ENCODE measurements at places on chromosomes 16 and 17. TPM values are rescaled to one million over a fixed set of nuclear protein-coding genes. Genes with fewer than 3 reads are reported as not detected.

SLC47A1 gene
- 1.0 TPM for total RNA-seq

TMIGD1 gene
- total RNA-seq = 107 TPM

KCNJ12 gene
- total RNA-seq = 0.82 TPM

KRTAP4-6 gene
- not detected for total RNA-seq

MSL1 gene
- 77.0 TPM for total RNA-seq

HP gene
- 27.6 TPM for total RNA-seq

DNA sequence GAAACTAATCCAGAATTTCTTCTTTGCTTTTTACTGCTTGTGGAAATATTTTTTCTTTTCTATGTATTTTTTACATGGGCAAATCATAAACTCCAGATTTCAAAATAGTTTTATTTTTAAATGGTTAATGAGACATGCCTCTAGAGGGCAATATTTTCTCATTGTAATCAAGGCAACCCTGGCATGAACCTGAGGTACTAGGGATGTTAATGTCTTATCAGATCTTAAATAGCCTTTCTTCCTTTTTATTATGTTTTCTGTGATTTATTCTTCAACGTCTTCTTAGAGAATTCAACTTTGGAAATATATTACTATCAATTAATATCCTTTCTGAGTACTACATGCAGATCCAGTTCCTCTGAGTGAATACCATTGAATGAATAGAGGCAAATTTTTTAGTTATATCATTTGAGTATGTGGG is 324.7 kb downstream of the BCAS3 start:
- DNase-seq = no peak

GRCh38 chr16:8972843-8973586 is 9.3 kb upstream of the USP7 start:
- no peak for DNase-seq

GRCh38 chr17:40857535-40857934 is 9.5 kb downstream of the KRT12 start:
- no peak for DNase-seq

DNA sequence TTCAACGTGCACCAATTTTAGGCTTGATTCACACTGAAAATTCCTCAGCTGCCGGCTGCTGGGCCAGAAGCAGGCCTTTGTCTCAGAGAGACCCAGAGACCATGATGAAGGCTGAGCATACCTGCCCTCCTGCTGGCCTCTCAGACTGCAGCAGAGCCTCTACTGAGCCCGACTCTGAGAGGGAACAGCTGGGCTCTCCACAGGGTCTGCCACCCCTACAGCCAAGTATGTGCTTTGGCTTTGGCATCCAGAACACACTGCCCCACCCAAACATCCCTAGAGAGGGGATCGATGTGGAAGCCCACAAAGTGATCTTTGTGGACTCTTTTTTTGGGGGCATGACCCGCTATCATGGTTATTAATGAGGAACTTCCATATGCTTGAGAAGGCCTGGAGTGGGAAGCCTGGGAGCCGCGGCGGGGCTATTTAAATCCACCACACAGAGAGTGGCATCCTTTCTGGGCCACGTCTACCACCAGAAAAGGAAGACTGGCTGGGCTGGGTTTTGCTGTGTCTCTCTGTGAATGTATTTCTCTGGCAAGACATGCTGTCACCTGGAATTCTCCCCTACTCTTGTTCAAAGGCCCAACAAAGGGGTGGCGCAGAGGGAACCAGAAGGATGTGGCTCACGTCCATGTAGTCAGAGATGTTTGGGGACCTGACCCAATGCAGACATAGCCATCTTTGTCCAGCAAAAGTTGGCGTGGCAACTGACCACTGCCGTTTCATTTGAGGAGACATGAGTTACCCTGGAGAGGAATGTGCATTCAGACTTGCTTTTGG is 69.3 kb downstream of the GNAO1 start:
- DNase-seq = no peak

DNA sequence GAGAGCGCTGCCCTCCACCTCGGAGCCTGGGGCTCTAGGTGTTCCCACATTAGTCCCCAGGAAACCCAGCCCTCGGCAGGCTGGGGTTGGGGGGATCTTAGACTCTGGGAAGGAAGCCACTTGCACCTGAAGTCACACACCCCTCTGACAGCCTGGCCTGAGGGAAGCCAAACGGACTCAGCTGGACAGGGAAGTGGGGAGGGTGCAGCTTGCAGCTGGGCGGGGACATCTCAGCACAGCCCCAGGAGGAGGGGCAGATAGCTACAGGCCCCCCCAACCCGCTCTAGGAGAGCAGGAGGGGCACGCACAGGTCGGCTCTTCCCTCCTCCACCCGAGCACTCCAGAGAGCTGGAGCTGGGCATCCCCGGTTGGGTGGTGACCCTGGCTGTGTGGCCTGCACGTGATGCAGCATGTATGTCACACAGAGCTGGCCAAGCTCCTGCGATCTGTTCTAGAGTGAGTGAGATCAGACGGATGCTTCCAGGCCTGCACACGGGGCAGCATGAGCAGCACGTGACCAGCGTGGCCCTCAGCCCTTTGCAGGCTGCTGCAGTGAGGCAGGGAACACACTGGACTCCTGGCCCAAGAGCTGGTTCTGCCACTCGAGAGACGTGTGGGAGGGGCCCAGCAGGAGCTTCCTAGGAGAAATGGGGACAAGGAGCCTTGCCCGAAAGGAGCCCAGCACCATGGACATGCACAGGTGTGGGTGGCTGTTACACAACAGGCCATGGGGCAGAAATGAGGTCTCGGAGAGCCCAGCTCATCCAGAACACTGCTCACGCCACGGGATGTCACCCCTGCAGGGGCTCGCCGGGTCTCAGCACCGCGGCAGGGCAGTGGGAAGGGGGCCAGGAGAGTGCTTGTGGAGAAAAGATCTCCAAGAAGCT is 15.4 kb downstream of the KIFC3 start:
- DNase-seq = no peak

DNA sequence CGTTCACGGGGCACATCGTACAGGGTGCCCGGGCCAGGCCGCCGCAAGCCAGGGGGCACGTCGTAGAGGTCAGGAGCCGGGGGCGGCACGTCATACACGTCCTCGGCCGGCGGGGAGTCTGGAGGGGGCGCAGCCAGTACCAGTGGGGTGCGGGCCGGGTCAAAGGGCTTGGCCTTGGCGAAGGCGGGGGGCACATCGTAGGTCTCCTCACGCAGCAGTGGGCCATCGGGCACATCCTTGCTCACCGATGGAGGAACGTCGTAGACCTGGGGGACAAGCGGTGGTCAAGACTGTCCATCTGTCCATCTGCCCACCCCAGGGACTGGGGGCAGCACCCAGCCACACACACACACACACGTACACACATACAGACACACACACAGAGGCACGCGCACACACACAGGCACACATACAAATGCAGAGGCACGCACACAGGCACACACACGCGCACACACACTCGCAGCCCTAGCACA is 15.7 kb downstream of the BCAR1 start:
- DNase-seq = peak; percentile 19

DNA sequence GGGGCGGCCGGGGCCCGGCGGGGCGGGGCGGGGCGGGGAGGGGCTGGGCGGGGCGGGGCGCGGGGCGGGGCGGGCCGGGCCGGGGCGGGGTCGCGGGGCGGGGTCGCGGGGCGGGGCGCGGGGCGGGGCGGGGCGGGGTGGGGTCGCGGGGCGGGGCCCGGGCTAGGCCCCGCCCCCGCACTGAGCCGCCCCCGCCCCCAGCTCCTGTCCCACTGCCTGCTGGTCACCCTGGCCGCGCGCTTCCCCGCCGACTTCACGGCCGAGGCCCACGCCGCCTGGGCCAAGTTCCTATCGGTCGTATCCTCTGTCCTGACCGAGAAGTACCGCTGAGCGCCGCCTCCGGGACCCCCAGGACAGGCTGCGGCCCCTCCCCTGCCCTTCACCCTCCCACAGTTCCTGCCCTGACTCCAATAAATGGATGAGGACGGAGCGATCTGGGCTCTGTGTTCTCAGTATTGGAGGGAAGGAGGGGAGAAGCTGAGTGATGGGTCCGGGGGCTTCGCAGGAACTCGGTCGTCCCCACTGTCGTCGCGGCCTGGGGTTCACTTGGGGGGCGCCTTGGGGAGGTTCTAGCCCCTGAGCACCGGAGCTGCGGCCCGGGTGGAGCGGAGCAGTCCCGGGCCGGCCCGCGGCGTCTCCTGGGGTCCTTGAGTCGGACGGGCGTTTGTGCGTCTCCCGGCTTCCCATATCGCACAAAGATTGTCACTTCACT is 795 bp upstream of the HBM start:
- DNase-seq = no peak

DNA sequence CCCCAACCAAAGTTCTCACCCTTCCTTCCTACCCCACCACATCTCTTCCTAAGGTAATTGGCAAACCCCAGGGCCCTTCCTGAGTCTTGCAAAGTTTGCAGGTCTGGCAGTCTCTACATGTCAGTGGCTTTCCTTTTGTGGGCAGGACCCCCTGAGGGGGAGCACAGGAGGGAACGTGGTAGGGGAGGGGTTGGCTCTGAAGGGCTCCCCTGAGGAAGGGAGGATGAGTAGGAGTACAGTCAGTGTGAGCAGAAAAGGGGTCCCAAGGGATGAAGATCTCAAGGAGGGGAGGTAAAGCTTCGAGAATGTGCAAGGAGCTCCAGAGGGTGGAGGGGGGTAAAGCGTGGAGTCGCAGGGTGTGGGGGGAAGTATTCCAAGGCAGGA is 206.9 kb downstream of the RAB11FIP4 start:
- no peak for DNase-seq

GRCh38 chr16:86965840-86966550 is 351.2 kb downstream of the C16orf95 start:
- DNase-seq = no peak

GRCh38 chr16:50526249-50526648 is 21.9 kb upstream of the NKD1 start:
- no peak for DNase-seq

- no peak for DNase-seq
These were observed 49.6 kb upstream of the SIAH1 start for GRCh38 chr16:48434653-48435317.

DNA sequence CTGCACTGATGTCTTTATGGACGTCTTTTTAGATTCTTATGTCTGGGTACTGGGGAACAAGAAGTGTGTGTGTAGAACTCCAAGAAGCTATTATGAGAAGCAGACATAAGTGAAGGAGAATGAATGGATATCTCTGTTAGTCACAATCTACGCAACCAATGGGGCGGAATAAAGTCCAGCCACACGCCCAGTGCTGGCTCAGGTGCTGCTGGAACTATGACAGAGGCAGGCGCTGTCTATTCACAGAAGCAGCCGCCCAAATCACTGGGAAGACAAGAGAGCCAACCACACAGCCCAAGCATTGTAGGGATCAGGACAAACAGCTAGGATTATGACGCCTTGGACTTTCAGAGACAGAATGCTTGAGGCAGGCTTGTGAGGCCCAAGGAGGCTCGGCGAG is 43.9 kb upstream of the ICAM2 start:
- DNase-seq = peak; percentile 71

GRCh38 chr16:49460786-49461470 is 87.3 kb downstream of the C16orf78 start:
- peak; percentile 12 for DNase-seq

GRCh38 chr17:70901870-70902269 is 732.5 kb downstream of the KCNJ2 start:
- DNase-seq = no peak

DNA sequence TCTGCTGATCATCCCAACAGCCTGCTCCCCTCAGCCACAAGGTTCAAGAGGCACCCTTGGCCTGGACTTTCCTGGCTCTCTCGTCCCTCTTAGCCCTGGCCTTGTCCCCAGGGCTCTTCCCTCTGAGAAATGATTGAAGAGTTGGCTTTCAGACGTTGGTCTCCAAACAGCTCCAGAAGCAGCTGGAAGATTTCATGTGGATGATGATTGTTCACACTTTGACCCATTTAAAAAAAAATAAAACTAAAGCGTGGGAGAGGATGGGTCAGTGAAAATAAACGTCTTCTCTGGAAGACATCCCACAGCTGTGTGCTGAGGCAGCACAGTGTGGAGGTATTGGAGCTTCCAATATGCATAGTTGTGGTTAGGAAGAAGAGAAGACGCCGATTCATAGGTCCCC is 54.7 kb upstream of the CDH11 start:
- DNase-seq = peak; percentile 19

DNA sequence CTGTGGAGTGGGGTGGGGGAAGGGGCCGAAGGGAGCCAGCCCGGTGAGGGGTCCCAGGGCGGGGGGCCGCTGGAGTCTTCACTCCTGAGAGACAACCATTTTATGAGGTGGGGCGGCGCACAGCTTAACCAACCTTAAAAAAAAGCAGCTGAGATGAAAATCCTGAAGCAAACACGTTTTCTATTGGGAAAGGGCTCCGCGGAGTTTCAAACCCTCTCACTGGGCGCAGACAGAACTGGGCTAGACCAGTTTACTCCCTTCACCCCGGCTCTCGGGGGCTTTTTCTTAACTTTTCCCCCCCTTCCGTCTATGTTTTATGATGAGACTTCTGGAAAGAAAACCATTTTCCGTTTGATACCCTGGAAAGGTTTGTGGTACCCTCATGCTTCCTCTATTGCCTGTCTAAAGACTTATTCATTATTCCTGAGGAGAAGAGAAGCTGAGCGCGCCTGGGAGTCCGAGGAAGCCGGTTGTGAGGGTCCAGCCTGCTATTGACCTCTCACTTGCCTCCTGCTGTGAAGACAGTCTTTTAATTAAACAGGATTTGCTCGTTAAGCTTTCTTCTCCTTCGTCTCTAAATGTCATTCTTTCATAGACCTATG is 482 bp upstream of the SSH2 start:
- DNase-seq = peak; percentile 36

Measured in colonic mucosa (tissue), 4 donors.